ENCODE measurements at places on chromosomes 1 and 21.

GRCh38 chr1:198491028-198491427 lies 49.5 kb downstream of the ATP6V1G3 start:
- DNase-seq, result no peak

GRCh38 chr1:34083974-34084373 lies 81.1 kb downstream of the CSMD2 start:
- DNase-seq, result no peak

- peak; percentile 70 for DNase-seq
Observed at GRCh38 chr1:1891349-1892078, 627 bp upstream of the GNB1 start.

DNA sequence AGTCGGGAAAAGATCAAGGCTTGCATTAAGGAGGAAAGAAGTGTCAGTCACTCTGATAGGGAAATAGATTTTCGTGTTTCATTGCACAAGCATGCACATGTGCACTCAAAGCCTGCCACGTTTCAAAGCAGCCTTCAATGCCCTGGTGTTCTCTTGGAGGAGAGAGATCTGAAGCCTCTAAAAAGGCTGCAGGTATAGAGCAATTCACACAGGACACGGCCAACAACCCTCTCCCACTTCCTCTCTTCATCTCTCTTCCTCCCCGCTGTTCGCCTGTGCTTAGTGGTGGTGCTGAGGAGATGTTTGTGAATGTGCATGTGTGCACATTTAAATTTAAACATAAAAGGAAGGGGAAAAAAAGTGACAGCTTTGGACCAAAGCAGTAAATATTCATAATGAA lies 117.7 kb downstream of the NUF2 start:
- DNase-seq, result no peak

DNA sequence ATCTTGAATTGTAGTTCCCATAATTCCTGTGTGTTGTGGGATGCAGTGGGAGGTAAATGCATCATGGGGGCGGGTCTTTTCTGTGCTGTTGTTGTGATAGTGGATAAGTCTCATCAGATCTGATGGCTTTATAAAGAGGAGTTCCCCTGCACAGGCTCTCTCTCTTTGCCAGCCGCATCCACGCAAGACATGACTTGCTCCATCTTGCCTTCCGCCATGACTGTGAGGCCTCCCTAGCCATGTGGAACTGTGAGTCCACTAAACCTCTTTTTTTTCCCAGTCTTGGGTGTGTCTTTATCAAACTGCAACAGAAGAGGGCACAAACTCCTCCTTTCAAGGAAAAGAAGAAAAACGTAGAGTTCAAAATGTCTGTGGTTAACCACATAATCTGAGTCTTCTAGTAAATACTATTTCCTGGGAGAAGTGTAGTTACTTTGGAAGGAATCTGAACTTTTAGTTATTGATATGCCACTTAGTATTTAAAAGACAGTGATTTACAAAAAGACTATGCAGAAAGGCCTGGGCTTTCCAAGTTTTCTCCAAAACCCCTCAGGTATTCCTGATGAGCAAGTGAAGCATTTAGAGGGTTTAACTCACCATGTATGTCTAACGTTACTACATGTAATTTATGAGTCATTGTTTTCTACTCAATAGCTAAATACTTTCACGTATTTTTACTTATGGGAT lies 10.0 kb downstream of the ADAMTS1 start:
- no peak for DNase-seq

- DNase-seq, result no peak
Observed at GRCh38 chr1:161100556-161100955, 2.4 kb downstream of the KLHDC9 start.

DNA sequence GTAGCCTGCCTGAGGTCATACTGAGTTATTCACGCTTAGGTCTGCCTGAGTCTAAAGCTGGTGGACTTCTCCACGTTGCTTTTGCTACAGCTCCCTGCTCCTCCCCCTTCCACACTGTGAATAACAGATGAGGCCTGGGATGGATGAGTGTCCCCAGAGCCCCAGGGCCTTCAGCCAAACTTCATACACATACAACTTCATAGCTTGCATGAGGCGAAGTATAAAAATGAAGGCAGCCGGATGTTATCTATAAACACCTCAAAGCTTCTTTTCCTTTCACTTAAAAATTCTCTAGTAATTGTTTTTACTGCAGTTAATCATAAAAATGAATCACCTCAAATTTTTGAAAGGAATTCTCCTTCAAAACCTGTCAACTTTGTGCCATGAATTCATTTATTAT lies 70.2 kb downstream of the DAB1 start:
- DNase-seq, result no peak

- no peak for DNase-seq
Observed at GRCh38 chr1:46621930-46622329, 5.3 kb upstream of the MOB3C start.

- no peak for DNase-seq
Observed at GRCh38 chr1:117567435-117567834, 38.4 kb upstream of the TENT5C start.

- peak; percentile 75 for DNase-seq
Observed at GRCh38 chr1:27556781-27557595, 47.0 kb downstream of the AHDC1 start.

DNA sequence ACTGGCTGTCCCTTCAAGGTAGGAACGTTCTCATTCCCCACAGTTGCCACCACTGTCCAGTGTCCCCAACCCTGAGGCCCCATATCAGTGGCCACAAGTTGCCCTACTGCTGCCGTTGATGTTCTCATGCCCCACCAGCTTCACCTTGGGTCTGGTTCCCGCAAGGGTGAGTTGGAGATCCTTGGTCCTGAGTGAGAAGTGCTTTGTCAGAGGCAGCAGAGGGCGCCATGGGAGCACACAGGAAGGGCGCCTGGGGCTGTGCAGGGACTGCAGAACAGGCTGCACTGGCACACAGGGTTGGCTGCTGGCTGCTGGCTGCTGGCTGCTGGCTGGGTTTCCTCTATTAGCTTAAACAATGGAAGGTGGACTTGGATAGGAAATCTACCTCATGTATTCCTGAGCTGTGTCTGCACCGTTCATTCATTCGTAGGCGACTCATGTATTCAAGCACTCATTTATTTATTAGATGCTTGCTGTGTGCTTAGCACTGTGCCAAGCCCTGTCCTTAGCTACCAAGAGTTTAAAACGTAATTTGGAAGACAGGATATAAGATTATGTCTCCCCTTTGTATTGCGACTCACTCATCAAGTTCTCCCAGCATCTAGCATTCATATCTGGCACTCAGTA lies 2.1 kb upstream of the S100A9 start:
- DNase-seq, result peak; percentile 73

- DNase-seq, result no peak
Observed at GRCh38 chr1:150909585-150910180, 16.5 kb upstream of the SETDB1 start.

DNA sequence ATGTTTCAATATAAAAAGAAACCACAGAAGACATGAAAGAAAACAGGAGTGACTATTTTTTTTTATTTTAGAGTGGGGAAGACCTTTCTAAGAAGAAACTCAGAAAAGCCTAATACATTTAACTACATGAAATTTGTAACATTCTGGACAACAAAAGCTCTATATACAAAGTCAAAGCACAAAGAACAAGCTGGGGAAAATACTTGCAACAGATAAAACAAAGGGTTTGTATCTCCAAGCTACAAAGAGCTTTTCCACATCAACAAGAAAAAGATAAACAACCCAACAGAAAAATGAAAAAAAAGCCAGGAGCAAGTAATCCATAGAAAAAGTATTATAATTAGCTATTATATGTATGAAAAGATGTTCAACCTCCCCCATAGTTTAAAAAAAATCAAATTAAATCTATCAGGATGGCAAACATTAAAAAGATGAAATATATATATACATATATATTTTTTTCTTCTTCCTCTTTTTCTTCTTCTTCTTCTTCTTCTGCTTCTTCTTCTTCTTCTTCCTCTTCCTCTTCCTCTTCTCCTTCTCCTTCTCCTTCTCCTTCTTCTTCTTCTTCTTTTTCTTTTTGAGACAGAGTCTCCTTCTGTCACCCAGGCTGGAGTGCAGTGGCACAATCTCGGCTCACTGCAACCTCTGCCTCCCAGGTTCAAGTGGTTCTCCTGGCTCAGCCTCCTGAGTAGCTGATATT lies 49.1 kb upstream of the EPS8L3 start:
- no peak for DNase-seq

DNA sequence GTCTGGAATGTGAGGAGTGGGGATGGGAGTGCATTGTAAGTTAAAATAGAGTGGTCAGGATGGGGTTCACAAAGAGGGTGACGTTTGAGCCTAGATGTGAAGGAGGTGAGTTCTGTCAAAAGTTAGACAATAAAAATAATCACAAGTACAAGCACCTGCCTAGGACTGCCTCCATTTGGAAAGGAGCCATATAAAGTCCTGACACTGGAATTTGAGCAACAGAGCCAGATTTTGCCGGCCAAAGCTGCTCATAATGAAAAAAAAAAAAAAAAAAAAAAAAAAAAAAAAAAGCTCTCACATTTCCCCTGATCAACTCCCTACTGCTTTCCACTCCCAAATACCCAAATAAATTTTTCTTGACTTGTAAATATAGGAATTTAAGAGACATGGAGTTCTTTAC lies 4.1 kb downstream of the PALMD start:
- no peak for DNase-seq

- DNase-seq, result no peak
Observed at GRCh38 chr1:87227651-87228050, 101.0 kb upstream of the LMO4 start.

DNA sequence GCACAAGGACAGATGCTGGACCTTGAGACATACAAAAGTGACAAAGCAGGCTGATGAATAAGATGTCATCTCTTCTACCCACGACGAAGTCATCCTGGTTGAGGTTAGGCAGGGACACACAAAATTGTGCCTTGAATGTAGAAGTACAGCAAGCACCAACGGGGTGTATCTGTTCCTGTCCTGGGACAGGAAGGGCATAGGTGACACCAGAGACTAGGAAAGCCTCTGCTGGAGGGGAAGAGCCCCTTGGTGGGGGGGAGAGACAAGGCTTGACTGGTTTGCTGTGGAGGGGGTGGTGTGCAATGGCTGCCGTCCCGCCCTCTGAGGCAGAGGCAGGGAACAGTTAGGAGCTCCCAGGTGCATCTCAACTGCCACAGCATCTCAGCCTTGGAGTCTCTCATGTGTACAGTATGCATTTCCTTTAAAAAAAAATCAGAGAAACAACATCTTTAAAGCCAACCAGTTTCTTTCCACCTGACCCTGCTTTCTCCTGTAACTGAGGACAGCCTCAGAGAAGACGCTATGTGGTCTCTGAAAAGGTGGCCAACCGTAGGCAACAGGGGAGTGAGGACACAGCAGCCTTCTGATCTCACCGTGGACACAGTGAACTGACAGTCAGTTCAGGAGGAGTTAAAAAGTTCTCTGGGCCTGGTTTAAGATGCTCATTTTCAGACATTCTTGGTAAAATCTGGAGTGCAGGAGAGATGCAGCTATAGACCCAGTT lies 17.7 kb upstream of the GFI1 start:
- DNase-seq, result no peak

DNA sequence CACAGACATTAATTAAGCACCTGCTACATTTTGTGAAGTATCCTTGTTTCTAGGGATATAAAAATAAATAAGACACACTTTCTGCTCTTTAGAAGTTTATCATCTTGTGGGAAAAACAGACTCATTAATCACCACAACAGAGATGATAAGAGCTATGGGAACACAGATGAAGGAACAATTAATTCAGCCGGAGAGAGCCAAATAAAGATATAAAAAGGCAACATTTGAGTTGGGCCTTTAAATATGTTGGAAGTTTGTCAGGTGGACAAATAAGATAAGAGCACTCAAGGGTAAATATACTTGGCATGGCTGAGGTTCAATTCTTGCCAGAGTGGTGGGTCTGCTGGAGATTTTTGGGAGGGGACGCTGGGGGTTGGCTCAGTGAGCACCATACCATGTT lies 34.2 kb upstream of the VTCN1 start:
- no peak for DNase-seq

DNA sequence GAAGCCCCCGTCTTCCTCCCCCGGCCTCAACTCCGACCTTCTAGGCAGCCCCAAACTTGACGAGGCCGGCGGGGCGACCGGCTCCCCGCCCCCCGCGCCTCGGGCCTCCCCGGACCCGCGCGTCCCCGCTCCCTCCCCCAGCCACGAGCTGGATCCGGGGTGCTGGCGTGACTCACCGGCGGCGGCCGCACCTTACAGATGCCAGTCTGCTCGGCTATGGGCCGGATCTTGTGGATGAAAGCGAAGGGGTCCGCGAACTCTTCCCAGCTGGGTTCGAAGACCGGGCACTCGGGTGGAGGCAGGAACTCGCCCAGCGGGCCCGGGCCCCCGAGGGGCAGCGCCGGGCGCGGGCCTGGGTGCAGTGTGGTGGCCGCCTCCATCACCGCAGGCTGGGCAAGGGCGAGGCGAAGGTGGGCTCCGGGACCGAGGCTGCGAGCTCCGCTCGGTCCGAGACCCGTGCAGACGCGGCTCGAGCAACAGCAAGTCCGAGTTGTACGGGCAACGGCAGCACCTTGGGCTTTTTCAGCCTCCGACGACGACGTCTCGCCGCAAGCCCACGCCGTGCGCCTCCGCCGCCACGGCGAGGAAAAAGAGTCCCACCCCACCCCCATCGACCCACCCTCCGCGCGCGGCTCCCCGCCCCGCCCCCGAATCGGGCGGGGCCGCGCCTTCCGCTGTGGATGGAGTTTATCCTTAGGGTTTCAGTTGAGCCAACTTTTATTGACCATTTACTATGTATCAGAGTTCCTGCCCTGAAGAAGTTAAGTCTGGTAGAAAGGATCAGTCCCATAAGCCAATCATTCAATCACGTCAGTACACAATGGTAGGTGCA lies at the start of gene KDM5B:
KDM5B (minus strand) TSS at position 496 of the 832 bp plus-strand sequence; CDS start at position 380, 116 bp downstream.
- peak; percentile 84 for DNase-seq

DNA sequence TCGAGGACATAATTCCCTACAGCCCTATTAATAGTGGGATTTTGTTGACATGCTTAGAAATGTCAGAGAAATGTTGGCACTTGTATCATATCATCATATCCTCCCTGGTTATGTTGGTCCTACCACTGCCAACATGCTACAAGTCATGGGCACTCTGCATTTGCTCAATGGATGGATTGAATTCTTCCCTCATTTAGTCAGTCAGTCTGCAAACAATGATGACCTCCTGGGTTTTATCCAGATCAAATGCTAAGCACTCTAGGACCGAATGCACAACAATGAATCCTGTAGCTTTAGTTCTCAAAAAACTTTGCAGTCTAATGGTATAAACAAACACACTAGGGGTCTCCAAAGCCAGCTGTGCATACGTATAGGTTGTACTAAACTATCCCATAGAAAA lies 357.2 kb upstream of the DPYD start:
- DNase-seq, result no peak

- DNase-seq, result no peak
Observed at GRCh38 chr1:153774026-153774595, 1.1 kb upstream of the SLC27A3 start.

DNA sequence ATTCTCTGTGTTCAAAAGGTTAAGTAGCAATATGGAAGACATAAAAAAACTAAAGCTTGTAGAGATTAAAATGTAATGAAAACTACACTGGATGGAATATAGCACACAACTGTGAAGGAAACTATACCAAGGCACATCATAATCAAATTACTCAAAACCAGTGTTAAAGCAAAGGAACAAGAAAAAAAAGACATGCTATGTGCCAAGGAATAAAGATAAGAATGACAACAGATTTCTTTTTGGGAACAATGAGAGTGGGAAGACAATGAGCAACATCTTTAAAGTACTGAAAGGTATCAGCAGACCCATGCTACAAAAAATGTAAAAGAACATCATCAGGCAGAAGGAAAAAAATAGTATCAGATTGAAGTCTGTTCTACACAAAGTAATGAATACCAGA lies 157.8 kb downstream of the VPS13D start:
- no peak for DNase-seq

Data from glutamatergic neuron (in vitro differentiated cells).